ENCODE measurements at places on chromosomes 4 and X. TPM values are rescaled to one million over a fixed set of nuclear protein-coding genes. Genes with fewer than 3 reads are reported as not detected.

The FHIP1A gene
- 3.2 TPM for total RNA-seq

GRCh38 chr4:94177822-94178221, 29.8 kb upstream of the SMARCAD1 start:
- H3K36me3 ChIP-seq, result no peaks in the 10 kb centered on the region
- H3K27me3 ChIP-seq, result no peaks in the 10 kb centered on the region
- no peak overlapping the region for H3K4me3 ChIP-seq
- no peaks in the 10 kb centered on the region for H3K4me1 ChIP-seq
- DNase-seq, result no peak
- no peak overlapping the region for H3K27ac ChIP-seq

The CPE gene
- not detected for total RNA-seq

DNA sequence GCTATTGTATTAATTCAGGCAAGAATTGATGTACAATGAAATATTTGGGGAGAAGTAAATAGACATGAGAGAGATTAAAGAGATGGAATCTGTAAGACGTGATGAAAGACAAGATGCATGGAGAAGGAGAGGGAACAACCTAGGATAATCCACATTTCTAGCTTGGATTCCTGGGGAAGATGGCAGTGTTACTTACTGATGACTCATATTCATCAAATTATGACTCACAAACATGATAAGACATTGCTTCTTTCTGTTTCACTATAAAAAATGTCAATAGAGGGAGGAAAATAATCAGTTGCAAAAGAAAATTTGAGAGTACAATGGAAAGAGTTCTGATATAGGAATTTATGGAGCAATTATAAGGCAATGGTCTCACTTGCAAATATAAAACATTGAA, 104.1 kb upstream of the BMP3 start:
- DNase-seq, result no peak
- peaks cover 4% of the 10 kb centered on the region for H3K27me3 ChIP-seq
- no peaks in the 10 kb centered on the region for H3K36me3 ChIP-seq
- H3K27ac ChIP-seq, result no peak overlapping the region
- H3K4me1 ChIP-seq, result no peaks in the 10 kb centered on the region

The GALNTL6 gene
- not detected for total RNA-seq

DNA sequence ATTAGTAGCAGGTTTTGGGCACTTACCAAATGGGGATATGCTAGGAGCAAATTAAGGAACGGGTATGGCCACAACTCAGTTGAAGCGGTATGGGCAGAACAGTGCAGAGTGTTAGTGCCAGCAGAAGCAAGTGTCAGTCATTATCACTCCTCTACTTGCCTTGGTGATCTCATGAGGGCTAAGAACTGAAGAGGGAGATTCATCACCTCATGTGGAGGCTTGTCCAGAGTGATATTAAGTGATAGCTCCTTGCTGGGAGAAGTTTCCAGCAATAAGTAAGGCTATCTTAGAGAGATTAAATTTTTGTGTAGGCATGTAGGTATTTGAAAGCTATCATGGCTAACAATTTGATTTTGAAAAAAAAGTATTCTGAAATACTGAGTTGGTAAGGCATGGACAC, 615.4 kb upstream of the SMIM31 start:
- no peak overlapping the region for H3K4me3 ChIP-seq
- no peaks in the 10 kb centered on the region for H3K36me3 ChIP-seq
- no peak overlapping the region for H3K27ac ChIP-seq
- no peak for DNase-seq

The TEX13C gene
- total RNA-seq, result not detected

The ATP10D gene
- total RNA-seq, result 3.1 TPM

DNA sequence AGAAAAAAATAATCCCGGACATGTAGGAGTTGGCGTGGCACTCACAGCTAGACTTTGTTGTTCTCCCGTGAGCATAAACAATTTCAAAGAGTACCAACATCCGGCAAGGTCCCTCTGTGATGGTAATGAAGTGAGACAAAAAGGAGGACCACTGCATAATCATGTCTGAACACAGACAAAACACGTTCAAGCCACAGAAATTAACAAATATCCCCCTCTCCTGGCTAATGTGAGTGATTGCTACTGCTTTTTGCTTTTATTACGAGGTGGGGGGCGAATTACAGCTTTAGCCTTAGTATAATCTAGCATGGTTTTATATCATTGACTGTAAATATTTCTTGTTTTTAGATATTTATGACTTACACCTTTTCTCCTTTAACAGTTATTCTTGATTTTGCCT, 118.5 kb downstream of the PLS3 start:
- H3K4me3 ChIP-seq, result no peak overlapping the region
- no peaks in the 10 kb centered on the region for H3K27me3 ChIP-seq
- no peak overlapping the region for H3K27ac ChIP-seq

The ARSJ gene
- 0.17 TPM for total RNA-seq

- DNase-seq, result no peak
- H3K27me3 ChIP-seq, result no peaks in the 10 kb centered on the region
- H3K4me1 ChIP-seq, result no peaks in the 10 kb centered on the region
- H3K4me3 ChIP-seq, result no peak overlapping the region
- no peak overlapping the region for H3K27ac ChIP-seq
- H3K36me3 ChIP-seq, result no peaks in the 10 kb centered on the region
These were observed 113.6 kb upstream of the PPARGC1A start for GRCh38 chr4:24003496-24003895.
